ENCODE measurements at places on chromosomes 3 and 15.
A peak's percentile ranks its signal among the peaks of the same experiment; 100 is the strongest.

GRCh38 chr3:178457511-178457910 is 78.7 kb upstream of the KCNMB2 start:
- DNase-seq: no peak

- DNase-seq: no peak
These were observed 125.1 kb upstream of the IQSEC1 start for GRCh38 chr3:13198264-13198879.

GRCh38 chr3:278300-279064 is 81.9 kb downstream of the CHL1 start:
- DNase-seq: no peak

- DNase-seq: no peak
These were observed 93.8 kb downstream of the SLCO3A1 start for GRCh38 chr15:91947293-91947679.

- no peak for DNase-seq
These were observed 185.5 kb downstream of the MBNL1 start for GRCh38 chr3:152454076-152454875.

GRCh38 chr3:129727707-129728106 is 121.2 kb upstream of the PLXND1 start:
- no peak for DNase-seq

DNA sequence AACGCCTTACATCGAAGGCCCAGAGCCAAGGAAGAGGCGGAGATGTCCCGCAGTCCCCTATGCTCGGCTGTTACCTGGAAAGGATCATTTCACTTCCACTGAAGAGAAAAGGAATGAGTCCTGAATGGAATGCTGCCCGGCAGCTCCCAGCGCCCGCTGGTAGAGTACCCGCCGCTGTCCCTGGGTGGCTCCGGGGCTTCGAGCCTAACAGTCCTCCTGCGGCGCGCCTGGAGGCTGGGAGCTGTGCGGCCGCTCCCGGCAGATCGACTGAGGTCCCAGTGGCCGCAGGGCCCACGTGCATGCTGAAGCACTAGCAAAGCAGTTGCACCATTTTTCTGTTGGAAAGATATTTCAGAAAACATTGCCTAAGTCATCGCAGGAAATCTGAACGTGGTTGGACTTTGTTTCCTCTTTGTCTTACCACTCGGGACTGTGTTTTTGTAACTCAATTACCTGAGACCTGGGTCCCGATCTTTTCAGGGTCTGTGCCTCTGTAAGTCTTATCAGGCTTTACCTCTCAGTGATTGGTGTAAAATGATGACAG is 984 bp downstream of the RNU6-1 start:
- DNase-seq: no peak

GRCh38 chr3:140398387-140398786 is 279.5 kb upstream of the TRIM42 start:
- no peak for DNase-seq

- DNase-seq: no peak
These were observed 38.6 kb downstream of the UMPS start for GRCh38 chr3:124768812-124769211.

- no peak for DNase-seq
These were observed 190.9 kb upstream of the MME start for GRCh38 chr3:154889227-154889634.

GRCh38 chr3:127428344-127428997 is 140.6 kb upstream of the PRR20G start:
- peak; percentile 1 for DNase-seq

- no peak for DNase-seq
These were observed 111.2 kb downstream of the LSM3 start for GRCh38 chr3:14289590-14290461.

DNA sequence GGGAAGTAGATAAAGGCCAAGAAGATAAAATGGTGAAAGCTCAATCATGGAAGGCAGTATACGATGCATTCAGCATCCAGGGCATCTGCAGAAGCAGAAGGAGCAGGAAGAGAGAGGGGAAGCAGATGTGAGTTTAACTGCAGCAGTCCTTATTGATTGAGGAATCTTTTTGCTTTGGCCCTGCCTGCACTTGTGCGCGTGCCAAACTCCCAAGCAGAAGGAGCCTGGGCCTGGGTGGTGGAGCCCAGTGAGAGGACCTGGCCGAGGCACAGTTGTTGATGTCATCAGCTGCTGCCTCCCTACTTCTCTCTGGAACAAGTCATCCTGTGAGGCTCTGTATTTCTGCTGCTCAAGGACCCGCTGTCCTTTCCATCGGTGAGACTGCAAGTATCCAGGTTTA is 65.5 kb upstream of the ROPN1 start:
- DNase-seq: no peak

DNA sequence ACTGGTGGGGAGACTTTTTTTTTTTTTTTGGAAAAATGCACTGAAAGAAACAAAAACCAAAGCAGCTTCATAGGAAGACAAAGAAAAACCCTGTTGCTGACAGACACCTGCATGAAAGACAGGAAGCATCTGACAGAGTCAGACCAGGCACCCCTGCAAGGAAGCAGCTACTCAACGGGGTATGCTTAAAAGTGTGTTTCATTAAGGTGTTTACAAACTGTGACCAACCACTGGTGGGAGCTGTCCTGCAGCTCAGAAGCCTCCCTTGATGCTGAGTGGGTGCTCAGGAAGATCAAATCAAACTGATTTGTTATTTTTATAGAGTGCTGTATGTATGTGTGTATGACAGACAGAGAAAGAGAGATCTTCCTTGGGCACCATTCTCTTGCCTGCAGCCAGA is 34.7 kb upstream of the AGBL1 start:
- DNase-seq: no peak

DNA sequence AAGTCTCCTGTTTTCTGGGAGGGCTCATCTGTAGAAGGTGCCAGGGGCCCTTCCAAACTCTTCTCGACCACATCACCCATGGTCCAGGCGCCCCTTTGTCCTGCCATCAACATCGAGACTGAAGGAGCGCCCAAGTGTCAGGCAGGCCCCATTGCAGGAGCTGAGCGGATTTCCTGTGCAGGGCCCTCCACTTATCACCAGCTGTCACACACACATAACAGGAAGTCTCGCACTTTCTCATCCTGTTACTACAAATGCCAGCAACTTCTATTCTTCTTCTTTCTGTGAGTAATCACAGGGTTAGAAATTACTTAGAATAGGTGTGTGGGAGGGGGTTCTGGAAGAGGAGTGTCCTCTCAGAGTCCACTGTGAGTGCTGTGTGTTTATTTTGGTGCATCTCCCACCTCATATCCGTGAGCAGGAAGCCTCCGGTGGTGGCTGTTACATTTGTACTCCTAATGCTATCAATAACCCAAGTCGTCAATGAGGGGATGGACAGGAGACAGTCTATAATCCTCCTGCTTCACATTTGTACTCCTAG is at the start of gene KLHL6:
Gene KLHL6 (minus strand): TSS at position 166 of the 541 bp plus-strand sequence. CDS start 53 bp downstream, at position 113.
- peak; percentile 46 for DNase-seq

DNA sequence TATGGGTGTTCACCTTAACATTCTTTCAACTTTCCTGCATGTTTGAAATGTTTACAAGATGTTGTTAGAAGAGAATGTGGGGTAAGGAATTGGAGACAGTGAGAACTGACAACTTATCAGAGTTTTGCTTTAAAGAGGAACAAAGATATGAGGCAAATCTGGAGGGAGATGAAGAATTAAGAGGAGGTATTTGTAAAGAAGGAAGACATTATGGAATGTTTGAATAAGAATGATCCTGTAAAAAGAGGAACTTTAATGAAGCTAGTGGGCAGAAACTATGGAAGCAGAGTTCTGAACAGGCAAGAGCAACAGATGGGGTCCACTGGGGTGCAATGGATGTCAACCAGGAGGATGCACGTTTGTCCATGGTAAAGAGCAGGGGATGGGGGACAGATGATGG is 27.7 kb downstream of the PLD1 start:
- no peak for DNase-seq

DNA sequence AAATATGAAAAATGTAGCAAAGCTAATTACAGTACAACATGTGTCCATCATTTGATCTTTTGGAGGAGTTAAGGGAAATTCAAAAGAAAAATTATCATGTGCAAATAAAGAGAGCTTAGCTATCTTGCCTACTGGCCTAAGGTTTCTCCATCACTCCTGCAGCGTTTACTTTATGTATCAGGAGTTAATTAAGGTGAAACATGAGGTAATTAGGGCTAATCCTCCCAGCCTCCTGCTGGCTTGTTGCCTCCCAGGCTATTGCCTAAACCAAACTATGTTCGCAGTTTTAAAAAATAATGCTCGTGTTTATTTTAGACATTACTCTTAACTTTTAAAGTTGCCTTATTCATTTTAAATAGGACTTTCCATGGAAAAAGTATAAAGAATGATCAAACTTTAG is 367.5 kb downstream of the ROBO2 start:
- no peak for DNase-seq

- no peak for DNase-seq
These were observed 202.3 kb upstream of the PROK2 start for GRCh38 chr3:71987089-71987735.

DNA sequence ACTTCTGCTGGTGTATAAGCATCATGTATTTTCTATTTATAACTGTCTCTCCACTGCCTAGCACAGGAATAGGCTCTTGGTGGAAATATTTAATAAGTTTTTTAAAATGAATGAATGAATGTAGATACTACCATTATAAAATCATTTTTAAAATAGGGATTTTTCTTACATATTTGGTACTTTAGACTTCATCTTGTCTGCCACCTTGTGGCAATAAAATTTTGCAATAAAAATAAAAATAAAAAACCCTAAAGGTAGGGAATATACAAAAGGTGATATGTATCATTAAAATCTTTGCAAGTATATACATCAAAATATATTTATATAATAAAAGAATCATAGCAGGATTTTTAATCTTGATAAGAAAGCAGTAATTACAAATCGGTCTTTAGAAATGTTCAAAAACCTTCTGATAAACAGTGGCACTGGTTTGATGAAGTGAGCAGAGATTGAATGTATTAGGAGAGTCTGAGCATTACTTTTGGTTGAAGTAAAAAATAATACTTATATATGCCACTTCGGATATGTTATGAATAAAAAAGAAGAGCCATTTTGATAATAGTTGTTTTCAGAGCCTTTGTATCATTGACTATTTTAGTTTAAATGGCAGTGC is 95.2 kb downstream of the SPATA16 start:
- DNase-seq: no peak

- DNase-seq: no peak
These were observed 45.7 kb downstream of the WDR76 start for GRCh38 chr15:43872416-43873020.

DNA sequence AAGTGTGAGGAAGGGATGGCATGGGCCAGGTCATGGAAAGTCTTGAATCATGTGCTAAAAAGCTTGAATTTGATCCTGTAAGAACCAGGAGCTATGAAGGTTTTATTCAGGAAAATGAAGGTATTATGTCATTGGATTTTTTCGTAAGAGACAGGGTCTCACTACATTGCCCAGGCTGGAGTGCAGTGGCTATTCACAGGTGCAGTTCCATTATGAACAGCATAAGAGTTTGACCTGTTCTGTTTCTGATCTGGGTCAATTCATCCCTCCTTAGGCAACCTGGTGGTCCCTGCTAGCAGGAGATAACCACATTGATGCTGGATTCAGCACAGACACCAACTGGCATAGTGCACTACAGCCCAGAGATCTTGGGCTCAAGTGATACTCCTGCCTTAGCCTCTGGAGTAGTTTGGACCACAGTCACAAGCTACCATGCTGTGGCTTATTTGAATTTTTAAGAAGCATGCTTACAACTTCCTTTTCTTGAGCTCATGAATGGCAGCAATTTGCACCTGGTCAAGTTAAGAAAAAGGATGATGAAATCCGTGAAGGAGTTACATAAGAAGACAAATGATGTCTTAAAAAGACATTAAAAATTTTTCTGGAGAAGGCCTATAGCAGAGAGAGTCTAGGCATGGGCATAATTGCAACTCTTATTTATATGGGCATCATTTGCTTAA is 79.1 kb downstream of the CADPS start:
- DNase-seq: no peak

- no peak for DNase-seq
These were observed 9.4 kb upstream of the CMSS1 start for GRCh38 chr3:99808163-99808794.

DNA sequence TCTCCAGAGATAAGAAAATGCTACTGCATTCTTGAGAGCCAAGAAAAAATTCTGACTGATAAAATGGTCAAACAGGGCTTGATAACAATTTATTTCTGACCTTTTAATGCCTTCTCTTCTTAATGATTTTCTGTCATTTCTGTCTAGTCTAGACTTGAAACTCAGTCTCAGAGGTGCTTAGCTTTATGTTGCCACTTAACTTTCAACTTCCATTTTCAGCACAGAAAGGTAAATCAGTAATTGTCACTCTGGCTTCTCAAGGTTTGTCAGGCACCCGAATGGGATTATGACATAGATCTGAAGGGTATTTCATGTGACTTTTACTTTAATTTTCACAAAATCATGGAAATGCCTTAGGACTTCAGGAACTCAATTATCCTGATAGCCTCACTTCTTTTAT is 155.4 kb upstream of the GBE1 start:
- no peak for DNase-seq

DNA sequence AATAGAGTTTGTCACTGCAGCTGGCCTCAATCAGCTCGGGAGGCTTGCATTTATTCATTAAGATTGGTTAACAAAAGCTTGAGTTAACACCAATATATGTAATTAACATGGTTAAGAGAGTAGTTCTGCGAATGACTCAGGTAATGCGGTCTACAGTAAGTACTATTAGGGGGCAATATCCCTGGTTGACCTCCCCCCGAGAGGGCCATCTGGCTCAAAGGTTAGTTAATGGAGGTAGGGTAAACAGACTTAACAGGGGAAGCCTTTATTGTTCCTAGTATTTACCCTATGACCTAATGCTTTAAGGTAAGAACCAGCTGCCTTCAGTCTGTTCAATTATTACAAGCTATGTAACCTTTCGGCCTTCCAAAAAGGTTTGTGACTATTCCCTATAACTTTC is 403.3 kb upstream of the SGO1 start:
- no peak for DNase-seq

GRCh38 chr15:92510163-92510882 is 116.6 kb downstream of the ST8SIA2 start:
- DNase-seq: no peak

DNA sequence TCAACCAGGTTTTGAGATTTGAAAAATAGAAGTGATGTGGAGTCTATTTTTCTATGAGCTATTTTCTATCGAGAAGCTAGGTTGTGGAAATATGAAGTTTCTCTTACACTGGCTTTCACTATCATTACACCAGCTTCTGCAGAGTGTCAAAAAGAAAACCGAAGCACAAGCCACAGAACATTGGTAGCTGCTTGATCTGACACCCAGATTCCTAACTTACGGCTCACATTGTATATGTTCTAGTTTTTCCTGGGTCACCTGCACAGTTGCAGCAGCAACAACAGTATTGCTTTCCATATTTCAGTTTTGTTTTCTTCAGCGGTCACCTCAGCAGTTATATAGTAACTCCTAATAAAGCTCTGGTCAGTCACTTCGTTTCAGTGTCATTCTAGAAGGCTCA is 790.1 kb downstream of the PLOD2 start:
- DNase-seq: no peak

GRCh38 chr15:41648770-41649169 is 11.4 kb upstream of the MGA start:
- no peak for DNase-seq

GRCh38 chr15:41301587-41301986 is 30.8 kb downstream of the OIP5 start:
- no peak for DNase-seq

DNA sequence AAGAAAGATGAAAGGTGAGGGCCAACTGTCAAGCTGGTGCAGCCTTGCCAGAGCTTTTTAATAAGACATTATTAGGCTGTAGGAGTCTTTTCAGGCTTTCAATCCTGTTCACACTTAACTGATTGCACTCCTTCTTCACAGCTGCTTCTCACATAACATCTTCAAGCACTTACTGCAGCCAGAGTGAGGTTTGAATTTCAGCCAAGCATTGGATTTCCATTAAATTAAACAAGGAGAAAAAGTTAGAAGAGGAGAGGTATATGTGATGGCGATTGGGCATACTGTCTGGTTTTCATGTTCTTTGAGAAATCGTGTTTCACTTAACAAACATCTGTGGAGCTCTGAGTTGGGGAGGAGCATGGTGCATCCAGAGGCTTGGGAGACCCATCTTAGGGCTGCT is 392.8 kb upstream of the LRRC3B start:
- DNase-seq: no peak
